ENCODE measurements at places on chromosomes 4 and X. TPM values are rescaled to one million over a fixed set of nuclear protein-coding genes. Genes with fewer than 3 reads are reported as not detected.

WFS1 gene
- total RNA-seq = 5.3 TPM

CNOT6L gene
- 111 TPM for total RNA-seq

- no peak overlapping the region for H3K4me3 ChIP-seq
- no peak for DNase-seq
- no peaks in the 10 kb centered on the region for H3K27me3 ChIP-seq
- H3K4me1 ChIP-seq = peaks cover 9% of the 10 kb centered on the region
Observed at GRCh38 chr4:89561048-89561447, 253.4 kb upstream of the GPRIN3 start.

DNA sequence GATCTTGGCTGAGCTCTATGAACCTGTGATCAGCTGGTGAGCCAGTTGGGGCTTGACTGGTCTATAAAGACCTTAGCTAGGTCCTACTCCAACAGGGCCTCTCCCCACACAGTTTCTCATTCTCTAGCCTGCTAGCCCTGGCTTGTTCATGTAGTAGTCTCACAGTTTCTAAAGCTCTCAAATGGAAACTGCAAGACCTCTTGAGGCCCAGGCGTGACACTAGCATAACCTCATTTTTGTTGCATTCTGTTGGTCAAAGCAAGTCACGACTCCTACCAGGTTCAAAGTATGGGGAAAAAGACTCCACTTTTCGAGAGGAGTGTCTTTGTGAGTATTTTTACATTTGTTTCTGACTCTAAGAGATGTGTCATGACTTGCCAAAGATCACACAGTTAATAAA, 50.9 kb downstream of the CEP44 start:
- no peaks in the 10 kb centered on the region for H3K27me3 ChIP-seq
- H3K4me3 ChIP-seq = no peak overlapping the region
- no peak overlapping the region for H3K27ac ChIP-seq

DNA sequence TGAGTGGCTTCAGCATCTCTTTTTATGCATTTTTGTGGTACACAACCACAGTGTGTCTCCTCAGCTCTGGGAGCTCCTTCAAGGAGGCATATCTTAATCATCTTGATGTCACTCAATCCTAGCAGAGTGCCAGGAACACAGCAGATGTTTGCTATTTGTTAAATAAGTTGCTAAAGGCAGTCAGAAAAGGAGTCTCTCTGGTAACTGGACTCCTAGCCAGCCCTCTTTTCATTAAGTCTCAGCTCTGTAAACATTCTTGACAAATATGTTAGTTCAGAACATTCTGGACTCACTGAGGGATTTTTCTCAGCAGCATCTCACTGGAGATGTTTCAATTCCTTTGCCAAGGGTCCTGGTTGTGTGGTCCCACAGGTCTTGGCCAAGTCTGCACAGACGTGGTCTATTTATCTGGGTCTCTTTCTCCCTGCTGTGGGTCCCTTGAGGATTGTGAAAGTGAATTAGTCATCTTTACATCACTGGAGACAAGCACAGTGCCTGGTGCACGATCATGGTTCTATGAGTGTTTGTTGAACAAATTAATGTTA, 20.3 kb upstream of the FAM9C start:
- no peaks in the 10 kb centered on the region for H3K27me3 ChIP-seq
- no peak for DNase-seq
- H3K4me1 ChIP-seq = peaks cover 37% of the 10 kb centered on the region
- no peak overlapping the region for H3K27ac ChIP-seq
- no peak overlapping the region for H3K4me3 ChIP-seq

Data from activated CD4-positive, alpha-beta memory T cell treated with anti-CD3 and anti-CD28 coated beads for 36 hours (primary cell).